Stimulated activated CD4-positive, alpha-beta T cell treated with anti-CD3 and anti-CD28 coated beads, Interleukin-2, amount 100 ng/mL, for 4 hours (primary cell): ENCODE measurements at places on chromosomes 3 and 15.

DNA sequence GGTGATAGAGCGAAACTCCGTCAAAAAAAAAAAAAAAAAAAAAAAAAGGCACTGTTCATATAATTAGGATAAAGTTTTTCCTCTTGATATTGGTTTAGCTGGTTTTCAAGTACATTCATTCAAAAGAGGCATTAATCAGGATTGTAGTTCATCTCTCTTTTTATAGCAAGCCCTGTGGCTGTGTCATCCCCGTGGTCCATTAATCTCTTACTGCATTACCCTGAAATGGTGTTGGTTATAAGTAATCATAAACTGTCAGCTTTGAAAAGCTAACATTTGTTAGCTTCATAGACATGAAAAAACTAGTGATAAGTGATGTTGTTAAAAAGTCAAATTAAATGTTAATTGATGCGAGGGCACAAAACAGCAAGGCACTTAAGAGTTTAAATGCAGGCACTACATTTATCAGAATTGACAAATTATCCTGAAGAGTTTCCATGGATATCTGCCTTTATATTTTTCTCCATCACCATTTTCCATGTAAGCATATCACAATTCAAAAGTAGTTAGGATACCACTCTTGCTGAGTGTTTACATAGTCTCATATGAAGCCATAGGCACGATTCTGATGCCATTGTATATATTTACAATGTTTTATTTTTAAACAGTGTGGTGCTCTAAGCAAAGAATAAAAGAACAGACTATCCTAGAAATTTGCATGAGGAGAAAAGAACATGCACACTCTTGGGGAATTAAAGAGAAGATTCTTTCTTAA is 193.1 kb downstream of the OTOL1 start:
- DNase-seq = no peak

GRCh38 chr15:86588413-86588812 is 508.7 kb downstream of the AGBL1 start:
- DNase-seq = no peak

- no peak for DNase-seq
These were observed 160.5 kb upstream of the C2CD4B start for GRCh38 chr15:62325597-62325996.

- DNase-seq = no peak
These were observed 80.6 kb upstream of the ETV5 start for GRCh38 chr3:186189492-186189891.

- DNase-seq = no peak
These were observed 27.1 kb upstream of the SLC30A4 start for GRCh38 chr15:45549541-45550220.
